ENCODE measurements at places on chromosomes 2 and 18.
A peak's percentile ranks its signal among the peaks of the same experiment; 100 is the strongest.

- DNase-seq = no peak
Measured at GRCh38 chr2:239295377-239296019, 105.3 kb downstream of the HDAC4 start.

DNA sequence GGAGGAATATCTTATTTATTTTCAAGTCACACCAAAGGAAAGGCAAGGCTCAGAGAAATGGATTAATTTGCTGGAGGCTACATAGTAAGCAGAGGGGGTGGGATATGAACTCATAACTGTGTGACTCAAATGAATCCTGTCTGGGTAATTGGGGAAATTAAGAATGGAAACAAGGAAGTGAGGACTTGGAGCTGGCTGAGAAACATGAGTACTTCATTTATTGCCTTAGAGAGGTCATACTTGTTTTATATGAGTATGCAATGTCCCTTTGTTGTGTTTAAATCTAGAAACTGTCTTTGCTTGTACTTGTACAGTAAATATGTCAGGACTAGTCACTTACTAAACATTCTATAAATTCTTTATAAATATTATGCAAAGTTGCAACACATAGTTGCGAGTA lies 2166.7 kb upstream of the PIK3C3 start:
- no peak for DNase-seq

DNA sequence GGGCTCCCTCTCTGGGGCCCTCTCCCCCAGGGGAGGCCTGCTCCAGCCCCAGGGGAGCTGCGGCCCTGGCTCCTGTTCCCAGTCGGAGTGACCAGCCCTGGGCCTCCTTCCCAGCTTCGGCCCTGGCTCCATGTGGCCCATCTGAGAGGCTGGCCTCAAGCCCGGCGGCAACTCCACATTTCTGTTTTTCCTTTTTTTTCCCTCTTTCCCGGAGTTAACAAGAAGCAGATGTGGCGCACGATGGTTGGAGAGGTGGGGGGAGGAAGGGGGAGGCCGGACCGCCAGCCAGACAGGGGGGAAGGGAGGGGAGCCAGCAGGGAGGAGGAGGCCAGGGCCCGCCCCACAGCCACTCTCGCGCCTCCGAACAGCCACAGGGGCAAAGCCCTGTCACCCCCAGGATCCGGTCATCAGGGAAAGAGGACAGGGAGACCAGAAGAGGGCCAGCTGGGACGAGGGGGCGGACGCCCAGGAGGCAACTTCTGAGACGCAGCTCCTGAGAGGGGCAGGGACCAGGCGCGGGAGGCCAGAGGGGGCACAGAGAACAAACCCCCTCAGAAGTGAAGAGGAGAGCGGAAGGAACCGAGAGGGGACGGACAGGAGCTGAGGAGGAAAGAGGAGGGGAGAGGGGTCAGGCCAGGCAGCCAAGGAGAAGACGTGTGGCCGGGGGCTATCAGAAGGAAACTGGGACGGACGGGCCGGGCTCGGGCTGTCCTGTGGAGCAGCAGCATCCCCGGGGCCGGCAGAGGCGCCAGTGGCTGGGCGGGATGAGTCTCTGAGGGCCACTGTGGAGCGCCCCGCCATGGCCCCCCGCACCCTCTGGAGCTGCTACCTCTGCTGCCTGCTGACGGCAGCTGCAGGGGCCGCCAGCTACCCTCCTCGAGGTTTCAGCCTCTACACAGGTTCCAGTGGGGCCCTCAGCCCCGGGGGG lies at the start of gene EMILIN1:
Gene EMILIN1 (plus strand): TSS at position 349 of the 928 bp plus-strand sequence. CDS start 451 bp downstream, at position 800.
- peak; percentile 90 for DNase-seq

DNA sequence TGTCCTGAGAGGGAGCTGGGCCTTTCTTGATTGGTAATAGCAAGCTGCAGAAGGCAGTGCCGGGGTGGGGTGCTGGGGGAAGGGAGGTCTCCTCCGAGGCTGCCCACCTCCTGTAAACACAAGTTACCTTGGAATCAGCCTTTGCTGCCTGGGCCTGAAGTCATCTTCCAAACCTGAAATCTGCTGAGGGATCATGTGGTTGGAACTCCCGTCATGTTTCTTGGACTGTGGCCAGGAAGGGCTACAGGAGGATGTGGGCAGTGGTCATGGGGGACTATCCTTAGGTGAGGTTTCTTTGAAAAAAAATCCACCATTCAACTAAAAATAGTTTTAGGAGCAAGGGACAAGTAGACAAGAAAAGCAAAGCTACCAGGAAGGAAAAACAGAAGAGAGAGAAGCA lies 74.2 kb downstream of the CDK15 start:
- peak; percentile 61 for DNase-seq

DNA sequence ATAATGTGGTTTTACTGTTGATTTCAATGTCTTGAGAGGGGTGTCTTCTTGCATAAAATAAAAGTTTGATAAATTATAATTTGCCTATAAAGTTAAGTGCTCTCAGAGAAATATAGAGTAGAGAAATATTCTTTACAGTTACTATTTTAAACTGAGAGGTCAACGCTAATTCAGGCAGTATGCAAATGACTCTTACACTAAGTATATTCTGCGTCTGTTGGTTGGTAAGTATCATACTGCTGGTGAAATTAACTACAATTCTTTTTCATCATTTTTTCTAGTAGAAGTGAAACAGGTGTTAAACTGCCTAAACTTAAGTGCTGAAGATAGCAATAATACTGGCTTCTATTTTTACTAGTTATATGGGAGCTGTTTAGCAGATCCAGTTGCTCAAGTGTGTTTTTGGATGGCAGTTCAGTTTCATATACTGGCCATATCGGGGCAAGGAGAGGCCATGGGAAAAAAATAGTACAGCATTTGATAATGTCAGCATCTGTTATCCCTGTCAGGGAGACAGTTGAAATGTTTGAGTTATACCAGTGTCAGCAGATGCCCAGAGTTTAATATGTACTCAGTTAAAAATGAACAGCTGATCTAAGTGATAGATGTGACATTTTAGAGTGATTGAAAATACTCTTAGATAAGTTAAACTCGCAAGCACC lies 86.2 kb downstream of the MIB1 start:
- DNase-seq = no peak

DNA sequence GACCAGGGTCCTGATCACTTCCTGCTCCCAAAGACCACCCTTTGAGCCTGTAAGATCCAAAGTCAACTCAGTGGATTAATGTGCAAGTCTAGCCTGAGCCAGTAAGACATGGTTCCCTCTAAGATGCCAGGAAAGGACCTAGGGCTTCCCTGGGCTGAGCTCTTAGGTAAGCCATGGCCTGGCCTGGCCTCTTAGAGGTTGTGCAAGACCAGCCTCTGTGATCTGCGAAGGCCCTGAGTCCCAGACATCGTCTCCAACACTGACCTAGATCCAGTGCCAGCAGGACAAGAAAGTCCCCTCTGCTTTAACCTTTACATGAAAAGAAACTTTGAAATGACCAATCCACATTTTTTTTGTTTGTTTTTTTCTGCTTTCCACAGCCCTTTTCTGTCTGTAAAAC lies 73.6 kb upstream of the CYP1B1 start:
- DNase-seq = no peak

DNA sequence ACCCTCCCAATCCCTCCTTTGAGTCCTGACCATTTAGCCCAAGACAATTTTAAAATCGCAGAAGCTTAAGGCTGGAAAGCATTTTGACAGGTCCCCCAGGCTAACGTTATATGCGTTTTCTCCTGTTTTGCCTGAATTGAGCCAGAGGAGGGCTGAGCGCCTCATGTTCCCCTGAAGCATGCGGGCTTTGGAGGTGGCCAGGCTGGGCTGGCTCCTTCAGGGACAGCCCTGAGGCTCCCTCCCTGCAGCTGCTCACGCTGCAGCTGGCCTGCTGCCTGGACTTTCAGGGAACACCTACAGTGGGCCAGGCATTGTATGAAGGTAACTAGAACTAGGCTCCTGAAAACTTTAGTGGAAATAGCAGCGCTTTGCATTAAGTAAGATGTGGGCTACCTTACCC lies 179.2 kb downstream of the ACKR3 start:
- no peak for DNase-seq

- DNase-seq = peak; percentile 43
Measured at GRCh38 chr2:18922276-18922675, 332.9 kb upstream of the NT5C1B start.

- no peak for DNase-seq
Measured at GRCh38 chr2:124315221-124315880, 290.3 kb downstream of the CNTNAP5 start.

DNA sequence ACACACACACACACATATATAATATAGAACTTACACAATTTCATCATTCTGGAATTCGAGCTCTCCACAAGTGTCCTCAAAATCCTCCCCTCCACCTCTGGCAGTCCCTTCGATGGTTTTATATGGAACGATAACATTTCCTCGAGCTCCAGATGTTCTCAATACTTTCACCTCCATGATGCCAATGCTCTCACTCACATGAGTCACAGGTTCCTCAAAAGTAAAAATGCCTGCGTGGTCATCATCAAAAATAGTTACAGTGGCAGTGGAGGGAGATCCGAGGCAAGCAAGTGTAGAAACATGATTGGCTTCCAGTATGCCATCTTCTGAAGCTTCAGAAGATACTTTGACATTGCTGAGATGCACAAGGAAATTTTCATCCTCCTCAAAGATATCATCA lies 23.5 kb downstream of the SLC8A1 start:
- DNase-seq = no peak

DNA sequence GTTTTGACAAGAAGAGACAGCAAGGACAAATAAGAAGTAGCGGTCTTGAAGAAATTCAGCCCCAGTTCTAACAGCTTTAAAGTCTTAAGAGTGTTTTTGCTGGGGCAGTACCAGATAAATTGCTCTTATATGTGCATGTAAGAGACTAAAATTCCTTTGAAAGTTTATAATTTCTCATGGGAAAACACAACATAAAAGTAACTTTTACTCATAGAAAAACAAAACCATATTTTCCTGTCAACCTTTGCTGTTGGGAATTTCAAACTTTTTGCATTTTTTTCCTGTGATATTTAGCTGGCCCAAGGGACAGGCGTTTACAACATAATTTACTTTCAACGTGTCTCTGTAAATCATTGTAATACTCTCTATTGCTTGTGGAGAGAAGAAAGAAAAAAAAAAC lies 767.8 kb upstream of the ZEB2 start:
- no peak for DNase-seq

DNA sequence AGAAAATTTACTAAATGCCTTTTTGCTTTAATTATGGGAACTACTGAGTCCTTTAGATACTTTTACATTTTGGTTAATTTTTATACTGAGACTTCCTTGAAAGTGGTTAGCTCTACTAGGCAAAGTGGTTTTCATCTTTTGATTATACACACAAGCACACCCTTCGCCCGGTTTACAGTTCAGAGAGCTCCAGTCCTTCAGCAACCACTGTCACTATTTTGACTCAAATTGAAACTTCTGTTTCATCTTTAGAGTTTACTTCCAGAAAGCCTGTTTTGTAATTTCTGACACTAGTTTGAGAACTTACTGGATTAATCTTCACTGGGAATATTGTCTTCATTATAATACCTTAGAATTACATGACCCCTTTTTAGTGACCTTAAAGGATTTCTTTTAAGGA lies 140.3 kb upstream of the FOSL2 start:
- DNase-seq = no peak

- DNase-seq = no peak
Measured at GRCh38 chr2:95049683-95049955, 24.1 kb downstream of the MAL start.

DNA sequence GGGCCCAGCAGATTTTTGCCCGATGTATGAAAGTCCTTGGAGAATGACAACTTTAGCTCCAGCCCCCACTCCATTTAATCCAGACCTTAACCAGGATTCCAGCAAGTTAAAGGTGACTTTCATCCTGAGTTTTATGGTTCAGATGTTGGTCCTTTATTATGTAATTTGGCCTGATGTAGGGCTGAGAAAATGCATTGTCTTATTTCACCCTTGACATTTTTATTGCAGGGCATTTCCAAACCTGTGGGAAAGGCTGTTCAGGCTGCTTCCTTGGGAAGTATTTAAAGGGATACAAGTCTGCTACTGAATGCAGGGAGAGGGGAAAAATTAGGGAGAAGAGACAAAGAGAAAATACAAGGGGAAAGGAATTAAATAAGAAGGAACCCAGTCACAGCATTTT lies 48.8 kb downstream of the ASB1 start:
- DNase-seq = no peak

- no peak for DNase-seq
Measured at GRCh38 chr2:158052761-158053160, 48.9 kb upstream of the UPP2 start.

DNA sequence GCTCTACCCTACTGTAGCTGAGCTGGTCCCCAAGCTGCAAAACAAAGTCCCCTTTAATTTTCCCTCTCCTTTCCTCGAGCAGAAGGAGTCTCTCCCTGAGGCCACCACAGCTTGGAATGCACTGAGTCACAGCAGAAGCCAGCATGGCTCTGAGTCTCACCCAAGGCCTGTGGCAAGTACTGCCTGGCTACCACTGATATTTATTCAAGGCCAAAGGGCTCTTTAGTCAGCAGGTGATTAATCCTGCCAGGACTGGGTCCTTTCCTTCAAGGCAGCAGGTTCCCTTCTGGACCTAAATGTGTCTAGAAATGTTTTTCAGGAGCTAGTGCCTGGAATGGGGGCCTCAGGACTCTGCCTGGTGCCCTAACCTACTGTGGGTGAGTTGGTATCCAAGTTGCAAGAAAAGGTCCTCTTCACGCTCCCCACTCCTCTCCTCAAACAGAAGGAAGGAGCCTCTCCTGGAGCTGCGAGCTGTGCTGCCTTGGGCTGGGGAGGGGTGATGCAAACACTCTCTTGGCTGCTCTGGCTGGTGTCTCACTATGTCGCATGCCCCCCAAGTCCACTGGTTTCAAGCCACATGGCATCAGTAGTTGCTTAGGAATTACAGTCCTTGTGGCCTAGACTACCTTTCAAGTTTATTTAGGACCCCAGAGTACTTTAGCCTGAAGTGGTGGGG lies 53.4 kb downstream of the CD28 start:
- DNase-seq = peak; percentile 91

- DNase-seq = no peak
Measured at GRCh38 chr18:59765343-59765742, 68.1 kb upstream of the CCBE1 start.

- DNase-seq = no peak
Measured at GRCh38 chr2:8300216-8300615, 381.6 kb upstream of the ID2 start.
